ENCODE measurements at places on chromosomes 12 and 14.

GRCh38 chr12:32486158-32486557, 86.8 kb downstream of the FGD4 start:
- DNase-seq, result no peak

DNA sequence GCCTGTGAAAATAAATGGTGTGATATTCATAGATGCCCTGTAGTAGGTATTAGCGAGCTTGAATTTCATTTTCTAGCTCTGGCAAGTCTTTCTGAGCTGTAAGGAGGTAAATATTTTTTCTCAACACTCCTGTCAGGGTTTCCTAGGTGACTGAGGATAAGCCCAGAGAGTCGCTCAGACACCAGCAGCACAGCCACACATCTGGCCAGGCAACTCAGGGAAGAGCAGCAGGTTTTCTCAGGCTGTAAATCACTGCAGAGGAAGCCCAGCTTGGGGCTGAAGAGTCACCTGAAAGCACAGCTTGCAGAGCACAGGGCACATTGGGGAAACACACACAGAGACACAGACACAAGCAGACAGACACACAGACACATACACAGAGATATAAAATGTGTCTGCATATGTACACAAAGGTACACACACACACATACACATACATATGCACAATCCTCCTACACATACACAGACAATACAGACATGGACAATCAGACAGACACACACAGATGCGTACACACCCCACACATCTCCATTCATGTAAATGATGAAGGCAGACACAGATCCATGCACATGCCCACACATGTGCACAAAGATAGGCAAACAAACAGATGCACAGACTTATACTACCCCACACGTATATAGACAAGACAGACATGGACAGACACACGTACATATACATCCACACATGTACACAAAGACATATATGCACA, 232.0 kb upstream of the TMTC1 start:
- no peak for DNase-seq

- DNase-seq, result no peak
Measured at GRCh38 chr12:27337376-27337775, 4.7 kb downstream of the BMAL2 start.

GRCh38 chr14:81485781-81486180, 47.9 kb downstream of the SEL1L start:
- DNase-seq, result no peak

- no peak for DNase-seq
Measured at GRCh38 chr12:107094183-107094448, 767 bp upstream of the CRY1 start.

DNA sequence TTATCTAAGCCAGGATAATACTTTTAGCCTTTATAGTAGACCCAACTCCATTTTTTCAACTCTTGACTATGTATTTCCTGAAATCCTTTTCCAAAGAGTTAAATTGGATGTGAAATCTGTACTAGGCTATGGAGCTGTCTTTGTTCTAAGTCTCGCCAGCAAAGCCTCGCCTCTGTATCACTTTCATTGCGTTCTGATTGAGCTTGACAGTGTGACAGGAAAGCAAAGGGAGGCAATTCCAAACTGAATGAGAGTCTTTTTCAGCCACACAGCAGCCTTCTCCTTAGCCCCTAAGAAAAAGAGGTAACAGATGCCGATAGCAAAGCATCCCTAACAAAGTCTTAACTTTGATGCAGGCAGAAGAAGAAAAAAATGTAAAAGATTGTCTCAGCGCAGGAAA, 154.6 kb upstream of the OTX2 start:
- no peak for DNase-seq

DNA sequence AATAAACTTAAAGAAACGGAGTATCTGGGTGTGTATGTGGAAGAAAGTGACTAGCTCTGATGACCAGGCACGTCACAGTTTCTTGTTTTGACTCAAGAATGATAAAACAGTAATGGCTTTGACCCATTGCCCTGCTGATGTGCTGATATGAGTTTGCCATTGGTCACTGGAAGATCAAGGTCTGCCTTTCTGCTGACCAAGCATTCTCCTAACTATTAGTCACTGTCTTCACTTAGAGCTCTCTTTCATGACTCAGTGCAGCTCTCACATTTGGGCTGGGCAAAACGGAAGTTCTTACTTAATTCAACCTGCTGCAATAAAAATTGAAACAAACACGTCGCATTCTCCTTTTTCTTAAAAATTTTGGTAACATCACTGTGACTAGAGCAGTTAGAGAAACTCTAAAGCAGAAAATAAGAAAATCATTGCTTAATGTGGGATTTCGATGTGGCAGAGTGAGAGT, 366.7 kb downstream of the BTG1 start:
- no peak for DNase-seq

- no peak for DNase-seq
Measured at GRCh38 chr12:89299931-89300330, 52.4 kb downstream of the DUSP6 start.

GRCh38 chr12:50218386-50218785, 51.2 kb upstream of the CERS5 start:
- no peak for DNase-seq

- DNase-seq, result no peak
Measured at GRCh38 chr12:3339221-3339620, 151.8 kb upstream of the PRMT8 start.

DNA sequence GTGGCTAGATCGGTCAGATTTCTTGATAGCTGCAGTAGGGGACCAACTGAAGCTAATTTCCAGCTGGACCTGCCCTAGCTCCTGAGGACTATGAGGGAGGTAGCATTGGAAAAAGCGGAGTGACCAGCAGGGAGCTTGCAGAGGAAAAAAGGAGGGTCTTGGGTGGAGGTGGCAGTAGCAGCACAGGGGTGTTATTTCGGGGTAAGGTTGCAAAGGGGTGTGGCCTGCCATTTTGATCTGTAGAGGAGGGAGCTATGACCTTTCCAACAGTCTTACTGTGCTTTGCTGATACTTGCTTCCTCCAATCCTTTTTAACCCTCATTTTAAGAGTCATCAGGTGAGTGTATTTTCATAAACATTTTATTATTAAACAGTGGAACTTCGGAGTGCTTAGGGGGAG, 83.8 kb upstream of the NRXN3 start:
- DNase-seq, result no peak

GRCh38 chr12:83153177-83153576, 466.5 kb downstream of the TMTC2 start:
- DNase-seq, result no peak

DNA sequence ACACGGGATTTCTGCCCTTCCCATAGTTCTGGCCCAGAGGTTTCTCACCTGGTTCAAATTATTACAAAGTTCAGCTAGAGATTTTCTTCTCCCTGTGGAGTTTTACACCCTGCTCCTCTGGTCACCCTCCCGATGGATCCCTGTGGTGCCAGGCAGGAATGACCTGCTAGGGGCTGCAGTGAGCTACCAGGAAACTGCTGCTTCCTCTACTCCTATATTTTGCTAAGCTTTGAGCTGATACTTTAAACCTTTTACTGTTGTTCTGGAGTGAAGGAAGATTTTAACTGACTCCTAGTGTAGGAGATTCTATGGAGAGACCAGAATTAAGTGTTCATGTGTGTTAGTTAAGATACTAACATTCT, 30.4 kb upstream of the LRIG3 start:
- no peak for DNase-seq

GRCh38 chr12:92139634-92140150, 6.0 kb downstream of the BTG1 start:
- no peak for DNase-seq

DNA sequence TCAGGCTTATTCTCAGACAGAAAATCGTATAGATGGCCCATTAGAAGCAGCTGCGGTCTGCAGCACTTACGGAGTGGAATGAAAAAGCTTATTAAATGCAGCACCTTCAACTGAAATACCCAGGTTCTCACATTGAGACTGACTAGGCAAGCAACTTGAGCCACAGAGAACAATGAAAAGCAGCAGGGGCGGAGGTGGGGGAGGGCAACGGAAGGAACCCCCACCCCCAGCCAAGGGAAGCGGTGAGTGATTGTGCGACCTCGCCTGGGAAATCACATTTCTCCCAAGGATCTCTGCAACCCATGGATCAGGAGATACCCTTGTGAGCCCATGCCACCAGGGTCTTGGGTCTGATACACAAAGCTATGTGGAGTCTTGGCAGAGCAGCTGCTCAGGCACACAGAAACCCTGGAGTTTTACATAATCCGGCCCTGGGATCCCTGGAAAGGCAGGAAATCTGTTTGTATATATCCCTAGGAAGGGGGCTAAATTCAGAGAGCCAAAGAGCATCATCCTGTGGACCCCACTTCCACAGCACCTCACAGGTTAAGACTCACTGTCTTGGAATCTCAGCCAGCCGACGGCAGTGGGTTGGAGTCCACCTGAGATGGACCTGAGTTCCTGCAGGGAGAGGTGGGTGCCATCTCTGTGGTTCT, 38.1 kb downstream of the PZP start:
- DNase-seq, result no peak

- no peak for DNase-seq
Measured at GRCh38 chr12:108050696-108051095, 78.4 kb upstream of the WSCD2 start.

GRCh38 chr12:118590406-118591150, 214.2 kb downstream of the SUDS3 start:
- no peak for DNase-seq

- DNase-seq, result no peak
Measured at GRCh38 chr14:21043387-21043973, 1.3 kb downstream of the RNASE7 start.

DNA sequence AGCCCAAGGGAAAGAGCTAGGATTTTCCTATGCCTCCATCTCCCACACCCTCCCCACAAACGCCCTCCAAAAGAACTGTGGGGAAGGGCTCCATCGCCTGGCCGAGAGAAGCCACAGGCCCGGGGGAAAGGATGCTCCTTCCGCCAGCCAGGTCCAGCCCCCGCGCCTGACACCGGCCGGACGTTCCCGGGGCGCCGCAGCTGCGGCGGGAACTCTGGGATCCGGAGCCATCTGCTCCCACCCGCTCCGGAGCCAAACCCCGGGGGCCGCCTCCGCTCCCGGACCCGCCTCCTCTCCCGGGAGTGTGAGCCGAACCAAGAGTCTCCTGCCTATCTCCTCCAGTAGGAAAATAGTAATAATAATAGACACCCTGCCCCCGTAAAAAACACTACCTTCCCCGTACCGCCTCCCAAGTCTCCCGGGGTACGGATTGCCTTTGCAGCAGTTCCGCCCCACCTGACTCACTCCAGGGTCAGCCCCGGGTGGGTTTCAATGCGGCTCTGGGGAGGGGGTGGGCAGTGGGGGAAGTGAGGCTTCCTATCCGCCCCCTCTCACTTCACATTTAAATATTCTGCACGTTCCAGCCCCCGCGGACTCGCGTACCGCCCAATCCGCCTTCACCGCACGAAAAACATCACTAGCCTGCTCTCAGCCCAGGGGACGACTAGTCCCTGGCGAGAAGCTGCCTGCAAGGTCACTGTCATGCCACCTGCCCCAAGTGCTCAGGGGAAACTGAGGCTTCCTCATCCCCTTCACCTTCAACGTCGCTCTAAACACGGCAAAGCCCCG, 2.4 kb downstream of the AGAP2 start:
- no peak for DNase-seq

- DNase-seq, result no peak
Measured at GRCh38 chr12:96301732-96302131, 98.5 kb downstream of the CDK17 start.

DNA sequence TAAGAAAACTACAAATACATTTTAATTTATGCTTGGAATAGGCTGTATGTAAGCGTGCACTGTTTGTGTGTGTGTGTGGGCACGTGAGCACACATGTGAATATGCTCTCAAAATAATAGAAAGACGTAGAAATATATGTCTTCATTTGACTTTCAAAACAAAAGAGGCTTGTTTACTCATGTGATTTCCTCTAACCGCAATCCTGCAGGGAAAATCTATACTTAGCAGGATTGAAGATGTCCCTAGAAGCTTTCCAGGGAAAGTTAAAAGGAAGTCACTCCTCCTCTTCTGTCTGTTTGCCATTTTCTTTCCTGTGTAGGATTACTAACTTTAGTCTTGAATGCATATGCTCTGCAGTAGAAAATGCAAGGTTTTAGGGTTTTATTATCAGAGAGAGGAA, 404.7 kb downstream of the MDGA2 start:
- no peak for DNase-seq

GRCh38 chr12:14902465-14902864, 16.8 kb upstream of the MGP start:
- no peak for DNase-seq

GRCh38 chr14:79037106-79037505, 866.9 kb downstream of the NRXN3 start:
- DNase-seq, result no peak

- DNase-seq, result no peak
Measured at GRCh38 chr14:33516898-33517436, 433.9 kb downstream of the EGLN3 start.

- no peak for DNase-seq
Measured at GRCh38 chr12:100987552-100988521, 193.3 kb downstream of the ANO4 start.

GRCh38 chr14:106691601-106692291, 1165.4 kb downstream of the TMEM121 start:
- DNase-seq, result no peak

DNA sequence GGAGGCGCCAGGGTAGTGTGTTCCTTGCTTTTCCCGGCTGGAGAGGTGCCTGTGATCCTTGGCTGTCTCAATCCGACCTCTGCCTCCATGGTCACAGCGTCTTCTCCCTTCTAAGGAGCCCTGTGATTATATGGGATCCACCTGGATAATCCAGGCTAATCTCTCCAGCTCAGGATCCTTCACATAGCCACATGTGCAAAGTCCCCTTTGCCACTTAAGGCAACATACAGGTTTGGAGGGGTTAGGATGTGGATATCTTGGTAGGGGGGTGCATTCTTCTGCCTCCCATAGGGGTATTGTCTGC, 1.2 kb upstream of the HVCN1 start:
- DNase-seq, result no peak

- DNase-seq, result no peak
Measured at GRCh38 chr14:54854181-54854580, 48.4 kb downstream of the GCH1 start.

DNA sequence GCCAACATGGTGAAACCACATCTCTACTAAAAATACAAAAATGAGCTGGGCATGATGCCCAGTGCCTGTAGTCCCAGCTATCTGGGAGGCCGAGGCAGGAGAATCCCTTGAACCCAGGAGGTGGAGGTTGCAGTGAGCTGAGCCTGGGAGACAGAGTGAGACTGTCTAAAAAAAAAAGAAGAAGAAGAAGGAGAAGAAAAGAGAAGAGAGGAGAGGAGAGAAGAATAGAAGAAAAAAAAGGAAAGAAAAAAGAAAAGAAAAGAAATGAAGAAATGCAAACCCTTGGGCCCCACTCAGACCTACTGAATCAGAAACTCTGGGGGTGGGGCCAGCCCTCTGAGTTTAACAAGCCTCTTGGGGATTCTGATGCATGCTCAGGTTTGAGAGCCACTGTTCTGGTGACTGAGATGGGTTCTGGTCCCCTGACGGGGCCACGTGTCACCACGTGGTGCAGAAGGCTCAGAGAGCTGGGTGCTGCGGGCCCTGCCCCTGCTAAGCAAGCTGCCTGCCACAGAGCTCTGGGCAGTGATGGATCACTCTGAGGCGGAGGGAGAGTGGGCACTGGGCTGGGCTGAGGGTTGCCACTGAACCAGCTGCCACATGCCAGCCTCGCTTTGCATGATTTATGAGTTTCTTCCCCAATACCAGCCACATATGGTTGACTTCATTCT, 37.5 kb downstream of the ERH start:
- DNase-seq, result no peak

- no peak for DNase-seq
Measured at GRCh38 chr12:63841571-63841970, 2.9 kb upstream of the SRGAP1 start.

GRCh38 chr14:87888136-87888999, 104.6 kb downstream of the GALC start:
- no peak for DNase-seq

GRCh38 chr12:1777798-1778197, 42.6 kb upstream of the LRTM2 start:
- no peak for DNase-seq
